ENCODE measurements at places on chromosomes 7 and 10.

DNA sequence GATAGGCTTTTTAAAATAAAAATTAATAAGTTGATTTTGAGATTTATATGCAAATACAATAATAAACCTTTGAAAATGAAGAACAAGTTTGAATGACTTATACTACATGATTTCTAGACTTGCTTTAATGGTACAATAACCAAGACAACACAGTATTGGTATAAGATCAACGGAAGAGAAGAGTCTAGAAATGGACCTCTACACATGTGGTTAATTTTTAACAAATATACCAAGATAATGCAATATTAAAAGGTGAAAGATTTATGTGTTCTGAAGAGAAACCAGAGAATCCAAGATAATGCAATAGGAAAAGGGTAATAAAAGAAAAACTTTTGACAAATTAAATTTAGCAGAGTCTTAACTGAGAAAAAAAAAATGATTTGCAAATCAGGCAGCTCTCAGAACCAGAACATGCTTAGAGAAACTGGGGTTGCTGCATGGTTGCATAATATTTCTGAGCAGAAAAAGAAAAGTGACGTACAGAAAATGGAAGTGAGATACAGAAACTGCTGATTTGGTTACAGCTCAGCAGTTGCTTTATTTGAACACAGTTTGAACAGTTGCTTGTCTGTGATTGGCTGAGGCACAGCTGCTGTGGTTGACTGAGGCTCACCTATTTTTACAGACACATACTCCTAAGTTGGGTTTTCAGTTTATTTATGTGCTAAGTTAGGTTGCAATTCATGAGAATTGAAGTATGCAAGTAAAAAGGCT, 365.9 kb downstream of the CRPPA start:
- DNase-seq: no peak

DNA sequence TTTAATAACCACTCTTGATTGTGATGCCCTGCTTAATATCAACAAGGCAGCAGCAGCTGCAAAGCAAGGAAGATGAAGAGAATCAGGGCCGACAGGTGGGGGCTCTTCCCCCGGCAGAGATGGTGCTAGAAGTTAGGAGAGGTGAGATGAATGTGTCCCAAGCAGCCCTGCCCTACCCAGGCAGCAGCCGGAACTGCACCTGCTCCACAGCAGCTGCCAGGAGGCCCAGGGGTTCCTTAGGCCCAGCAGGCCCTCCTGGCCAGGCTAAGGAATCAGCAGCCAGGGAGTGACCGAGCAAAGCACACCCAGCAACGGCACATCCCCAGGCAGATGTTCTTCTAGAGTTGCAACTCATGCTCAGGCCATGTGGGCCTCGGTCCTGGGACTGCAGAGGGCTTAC, 17.9 kb downstream of the AFAP1L2 start:
- no peak for DNase-seq

DNA sequence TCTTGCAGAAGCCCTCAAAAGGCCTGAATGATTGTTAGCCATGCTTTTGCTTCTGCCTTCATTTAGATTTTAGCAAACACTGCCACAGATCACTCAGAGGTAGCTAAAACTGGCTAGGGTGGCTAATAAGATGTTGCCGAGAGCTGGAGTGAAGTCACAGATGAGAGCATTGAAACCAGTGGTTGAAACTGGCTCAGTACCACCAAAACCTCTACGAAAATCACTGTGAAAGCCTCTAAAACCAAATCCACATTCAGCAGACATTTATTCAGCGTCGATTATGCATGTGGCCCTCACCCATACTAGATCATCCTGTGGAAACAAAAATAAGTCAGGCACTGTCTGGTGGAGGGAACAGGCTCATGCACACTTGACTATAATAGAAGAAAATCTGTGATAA, 50.8 kb downstream of the PIK3CG start:
- DNase-seq: no peak

- no peak for DNase-seq
Measured at GRCh38 chr10:90857635-90858460, at the start of gene HTR7. Gene HTR7 (minus strand): TSS chr10:90858039. CDS start chr10:90857671, 368 bp downstream.

GRCh38 chr10:124650263-124650662, 93.9 kb downstream of the FAM53B start:
- no peak for DNase-seq

DNA sequence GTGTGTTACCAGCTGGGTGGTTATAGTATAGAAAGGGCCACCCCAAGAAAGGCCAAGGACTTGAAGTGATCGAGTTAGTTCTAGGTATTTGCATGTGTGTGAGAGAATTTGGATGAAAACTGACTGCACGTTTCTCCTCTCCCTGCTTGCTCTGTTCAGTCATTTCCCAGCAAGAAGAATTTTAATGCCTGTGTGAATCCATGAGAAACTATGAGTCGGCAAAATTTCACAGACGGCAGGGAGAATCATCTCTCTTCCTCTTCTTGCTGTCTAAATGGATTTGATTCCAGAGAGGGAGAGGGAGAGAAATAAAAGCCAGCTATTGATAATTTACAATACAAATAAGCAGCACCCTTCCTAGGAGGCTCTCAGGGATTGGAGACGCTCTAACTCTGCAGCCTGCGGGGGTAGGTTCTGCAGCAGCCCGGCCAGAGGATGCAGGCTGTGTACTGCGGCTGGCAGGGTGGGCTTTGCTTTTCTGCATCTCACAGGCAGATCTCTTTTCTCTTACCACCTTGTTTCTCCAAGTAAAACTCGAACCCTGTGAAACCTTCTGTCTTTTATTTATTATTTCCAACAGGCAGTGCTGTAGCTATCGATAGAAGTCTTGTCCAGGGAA, 183.6 kb downstream of the TCF7L2 start:
- DNase-seq: no peak

- no peak for DNase-seq
Measured at GRCh38 chr10:86205306-86206239, 161.0 kb downstream of the GRID1 start.

Measured in fibroblast of the conjunctiva (primary cell).